Glutamatergic neuron (in vitro differentiated cells): ENCODE measurements at places on chromosomes 1 and 21.

DNA sequence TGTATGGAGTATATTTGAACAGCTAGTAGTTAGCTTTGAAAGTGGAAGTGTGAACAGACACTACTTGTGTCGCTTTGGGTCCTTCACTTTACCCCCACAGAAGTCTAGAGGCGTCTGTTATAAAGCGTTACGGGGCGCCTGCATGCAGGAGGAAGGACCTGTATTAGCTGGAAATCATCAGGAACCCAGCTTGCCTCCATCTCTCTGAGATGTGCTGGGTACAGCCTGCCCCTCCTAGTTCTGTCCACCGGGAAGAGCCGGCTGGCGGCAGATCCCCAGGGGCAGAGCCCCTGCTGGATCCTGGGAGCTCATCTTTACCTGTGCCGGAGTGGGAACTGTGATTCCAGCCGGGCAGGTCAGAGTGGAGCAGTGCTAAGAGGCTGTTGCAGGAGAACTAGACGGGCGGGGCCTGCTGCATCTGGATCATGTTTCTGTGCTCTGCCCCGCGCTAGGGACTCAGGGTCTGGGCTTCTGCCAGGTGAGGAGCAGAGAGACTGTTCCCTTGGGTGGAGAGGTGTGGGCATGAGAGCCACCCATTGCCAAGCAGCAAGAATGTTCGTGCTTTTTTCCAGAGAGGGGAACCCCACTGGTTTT lies 22.3 kb upstream of the SPSB1 start:
- no peak for DNase-seq

DNA sequence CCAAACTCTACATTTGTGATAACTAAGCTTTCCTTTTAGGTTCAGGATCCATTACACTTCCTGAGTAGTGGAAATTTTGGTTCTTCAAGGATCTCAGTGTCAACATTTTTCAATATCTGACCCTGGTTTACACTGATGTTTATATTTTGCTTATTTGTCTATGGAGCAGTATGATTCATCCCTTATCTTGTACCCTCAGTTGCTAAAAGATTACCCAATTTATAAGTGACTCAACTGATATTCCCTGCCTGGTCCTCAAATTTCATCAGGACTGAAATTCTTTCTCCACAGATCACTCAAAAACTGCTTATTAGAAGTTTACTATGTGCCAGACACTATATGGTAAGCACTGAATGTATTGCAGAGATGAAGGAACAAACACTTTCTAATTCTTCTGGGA lies 139.1 kb upstream of the CHRM3 start:
- DNase-seq = no peak

- no peak for DNase-seq
These were observed 42.4 kb downstream of the CAMTA1 start for GRCh38 chr1:6827630-6828165.

GRCh38 chr1:11657654-11658053 lies 3.0 kb downstream of the FBXO44 start:
- no peak for DNase-seq

DNA sequence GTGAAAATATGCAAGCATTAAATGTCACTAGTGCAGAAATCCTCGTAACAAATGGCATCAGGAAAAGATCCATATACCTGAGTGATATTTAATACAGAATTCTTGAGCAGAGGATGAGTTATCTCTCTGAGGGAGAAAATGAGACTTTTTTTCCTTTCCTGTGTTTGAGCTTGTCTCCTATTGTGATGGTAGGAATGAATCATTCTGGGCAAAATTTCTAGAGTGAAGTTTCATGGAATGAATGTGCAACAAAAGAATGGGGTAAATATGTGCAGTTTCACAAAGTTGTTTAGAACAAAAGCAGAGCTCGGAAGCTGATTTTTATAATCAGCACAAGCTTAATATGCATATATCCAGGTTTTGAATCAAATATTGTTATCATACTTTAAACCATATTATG lies 4.6 kb downstream of the CTPS1 start:
- DNase-seq = no peak

DNA sequence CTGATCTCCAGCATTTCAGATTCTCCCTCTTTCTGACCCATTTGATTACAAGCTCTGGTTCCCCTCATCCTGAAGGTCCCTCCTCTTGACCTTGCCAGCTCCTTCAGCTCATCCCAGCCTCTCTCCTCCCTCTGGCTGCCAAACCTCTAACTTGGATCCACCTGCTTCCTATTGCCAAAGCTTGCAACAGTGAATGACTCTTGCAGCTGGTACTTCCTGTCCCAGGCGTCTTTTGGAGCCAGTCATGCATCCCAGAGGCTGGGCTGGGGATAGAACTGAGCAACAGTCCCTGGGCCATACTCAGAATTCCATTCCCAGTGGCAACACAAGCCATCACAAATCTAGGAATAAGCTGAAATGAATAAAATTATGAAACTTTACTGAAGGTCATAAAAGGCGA lies 27.7 kb upstream of the SPOCD1 start:
- DNase-seq = no peak

DNA sequence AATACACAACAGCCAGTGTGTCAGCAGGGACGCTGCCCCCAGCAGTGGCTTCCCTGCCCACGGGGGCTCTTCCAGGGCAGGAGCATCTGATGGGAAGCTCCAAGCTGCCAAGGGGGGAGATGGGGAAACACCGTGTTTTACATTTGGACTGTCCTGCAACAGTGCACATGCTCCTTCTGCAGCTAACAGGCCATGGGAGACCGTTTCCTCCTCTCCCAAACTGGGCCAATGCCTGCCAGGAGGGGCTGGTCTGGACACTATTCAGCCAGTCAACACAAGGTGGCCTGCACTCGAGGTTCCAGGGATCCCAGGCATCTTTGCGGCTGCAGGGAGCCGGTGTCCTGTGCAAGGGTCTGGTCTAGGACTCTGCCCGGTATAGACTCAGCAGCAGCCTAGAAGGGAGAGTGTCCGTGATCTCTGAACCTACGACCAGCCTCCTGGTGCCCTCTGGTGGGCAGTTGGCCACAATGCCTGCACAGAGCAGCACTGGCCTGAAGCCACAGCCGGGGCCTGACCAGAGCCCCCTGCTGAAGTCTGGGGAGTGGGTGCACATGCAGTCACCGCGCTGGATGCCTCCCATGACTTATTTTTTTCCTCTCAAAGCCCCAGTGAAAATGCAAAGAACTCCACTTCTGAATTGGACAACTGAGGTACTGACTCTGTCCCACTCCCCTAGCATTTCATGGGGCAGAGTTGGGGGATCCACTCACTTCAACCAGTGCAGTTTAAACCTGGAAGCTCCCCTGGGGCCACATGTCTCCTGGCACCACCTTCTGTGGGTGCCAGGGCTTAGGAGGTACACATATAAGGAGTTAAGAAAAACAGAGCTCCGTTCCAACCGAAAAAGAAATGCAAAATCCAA lies 33.3 kb downstream of the RCC2 start:
- DNase-seq = peak; percentile 89

GRCh38 chr1:198498881-198499280 lies 41.6 kb downstream of the ATP6V1G3 start:
- DNase-seq = no peak

DNA sequence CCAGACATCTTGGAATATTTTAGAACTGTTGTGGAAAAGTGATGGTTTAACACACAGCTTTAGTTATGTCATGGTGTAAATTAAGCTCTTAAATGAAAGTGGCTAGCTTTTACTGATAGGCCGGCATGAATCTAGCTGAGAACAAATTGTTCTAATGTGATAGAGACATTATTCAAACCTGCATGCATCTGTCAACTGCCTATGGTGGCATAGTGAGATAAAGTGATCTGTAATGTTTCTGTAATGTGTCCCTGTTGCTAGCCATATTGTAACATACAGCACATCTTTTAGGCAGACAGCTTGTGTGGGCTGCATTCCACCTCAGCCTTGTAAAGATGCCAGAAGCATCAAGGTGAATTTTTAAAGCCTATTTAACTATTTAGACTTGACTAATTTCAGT lies 16.0 kb downstream of the LRIG2 start:
- DNase-seq = no peak

GRCh38 chr1:109983380-109984189 lies 980 bp upstream of the AHCYL1 start:
- no peak for DNase-seq

GRCh38 chr1:24874056-24874455 lies 56.0 kb downstream of the RUNX3 start:
- DNase-seq = no peak

DNA sequence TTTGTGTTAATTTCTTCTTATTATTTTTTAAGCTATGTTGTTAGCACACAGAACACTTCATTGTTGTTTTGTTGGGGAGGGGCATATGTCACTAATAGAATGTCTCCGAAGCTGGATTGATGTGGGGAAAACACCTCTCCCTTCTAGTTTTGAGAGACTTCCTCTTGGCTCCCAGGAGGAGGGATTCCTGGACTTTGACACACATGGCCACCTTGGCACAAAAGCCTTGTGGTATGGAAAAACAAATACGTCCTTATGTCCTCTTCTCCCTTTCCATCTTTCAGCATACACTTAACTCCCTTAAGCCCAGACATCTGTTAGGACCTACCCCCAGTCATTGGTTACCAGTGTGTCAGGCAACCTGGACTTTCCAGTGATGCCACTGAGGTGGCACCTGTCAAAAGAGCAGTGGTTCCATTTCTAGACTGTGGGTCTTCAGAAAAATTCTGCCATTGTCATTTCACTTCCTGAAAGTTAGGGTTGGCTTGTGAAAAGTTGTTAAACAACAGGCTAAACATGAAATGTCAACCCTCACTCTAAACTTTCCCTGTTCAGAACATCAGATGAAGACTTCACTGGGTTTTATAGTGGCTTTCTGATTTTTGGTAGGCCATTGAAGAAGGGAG lies 12.5 kb upstream of the ABCB10 start:
- no peak for DNase-seq

- DNase-seq = no peak
These were observed 26.1 kb upstream of the STMN1 start for GRCh38 chr1:25932321-25932720.

DNA sequence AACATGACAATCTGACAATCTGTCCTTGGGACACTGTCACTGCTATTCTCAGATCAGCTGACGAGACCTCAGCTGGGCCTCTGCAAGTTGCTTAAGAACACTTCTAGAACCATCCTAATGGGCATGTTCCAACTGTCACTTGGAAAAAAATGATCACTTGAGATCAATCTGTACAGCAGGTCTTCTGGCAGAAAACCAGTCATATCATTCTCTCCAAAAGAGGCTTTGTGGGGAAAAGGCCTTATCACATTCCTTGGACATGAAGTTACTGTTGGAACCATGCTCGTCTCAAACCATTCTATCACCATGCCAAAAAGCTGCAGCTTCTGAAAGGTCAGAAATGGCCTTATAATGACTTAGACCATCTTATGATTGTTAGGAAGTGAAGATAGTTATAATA lies 744.2 kb downstream of the USP25 start:
- DNase-seq = no peak

- DNase-seq = no peak
These were observed 77.0 kb downstream of the DDR2 start for GRCh38 chr1:162709132-162709860.

DNA sequence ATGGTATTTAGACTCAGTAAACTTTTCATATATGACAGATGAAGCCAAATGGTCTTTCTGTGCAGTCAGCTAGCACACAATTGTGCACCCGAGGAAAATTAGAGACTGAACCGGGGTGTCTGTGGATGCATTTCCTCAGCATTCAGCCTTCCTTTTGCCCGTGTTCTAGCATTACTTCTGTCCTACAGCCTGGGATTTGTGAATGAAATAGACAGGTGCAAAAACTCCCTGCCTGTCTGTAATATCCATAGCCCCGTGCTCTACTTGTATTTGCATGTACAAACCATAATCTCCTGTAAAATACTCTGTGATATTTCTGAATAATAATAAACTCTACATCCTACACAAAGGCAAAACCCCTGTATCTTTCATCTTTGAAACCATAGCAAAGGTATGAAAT lies 64.8 kb upstream of the LGALS8 start:
- no peak for DNase-seq

- no peak for DNase-seq
These were observed 666.0 kb upstream of the PLXNA2 start for GRCh38 chr1:208910161-208910560.

DNA sequence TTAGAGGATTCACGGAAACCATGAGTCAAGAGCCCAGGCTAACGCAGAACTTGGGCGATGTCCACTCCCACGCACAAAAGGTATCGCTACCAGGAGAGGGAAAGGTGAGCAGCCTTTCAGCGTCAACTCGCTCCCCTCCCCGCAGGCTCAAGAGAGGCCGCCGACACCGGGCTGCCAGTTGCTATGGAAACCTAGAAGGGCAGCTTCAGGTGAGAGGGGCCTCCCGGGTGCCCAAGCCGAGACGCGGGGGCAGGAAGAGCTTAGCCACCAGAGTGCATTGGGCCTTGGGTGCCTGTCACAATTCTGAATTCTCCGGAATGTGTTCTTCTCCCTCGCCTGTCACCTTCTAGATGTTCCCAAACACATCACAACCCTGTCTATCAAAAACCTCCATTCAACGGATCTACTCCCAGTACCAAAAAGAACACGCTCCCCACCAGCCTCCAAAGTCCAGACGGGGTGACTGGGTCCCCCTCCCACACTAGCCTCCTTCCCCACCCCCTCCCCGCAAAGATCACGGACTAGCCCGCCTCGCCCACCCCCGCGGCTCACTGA lies 694 bp downstream of the MEAF6 start:
- peak; percentile 42 for DNase-seq

DNA sequence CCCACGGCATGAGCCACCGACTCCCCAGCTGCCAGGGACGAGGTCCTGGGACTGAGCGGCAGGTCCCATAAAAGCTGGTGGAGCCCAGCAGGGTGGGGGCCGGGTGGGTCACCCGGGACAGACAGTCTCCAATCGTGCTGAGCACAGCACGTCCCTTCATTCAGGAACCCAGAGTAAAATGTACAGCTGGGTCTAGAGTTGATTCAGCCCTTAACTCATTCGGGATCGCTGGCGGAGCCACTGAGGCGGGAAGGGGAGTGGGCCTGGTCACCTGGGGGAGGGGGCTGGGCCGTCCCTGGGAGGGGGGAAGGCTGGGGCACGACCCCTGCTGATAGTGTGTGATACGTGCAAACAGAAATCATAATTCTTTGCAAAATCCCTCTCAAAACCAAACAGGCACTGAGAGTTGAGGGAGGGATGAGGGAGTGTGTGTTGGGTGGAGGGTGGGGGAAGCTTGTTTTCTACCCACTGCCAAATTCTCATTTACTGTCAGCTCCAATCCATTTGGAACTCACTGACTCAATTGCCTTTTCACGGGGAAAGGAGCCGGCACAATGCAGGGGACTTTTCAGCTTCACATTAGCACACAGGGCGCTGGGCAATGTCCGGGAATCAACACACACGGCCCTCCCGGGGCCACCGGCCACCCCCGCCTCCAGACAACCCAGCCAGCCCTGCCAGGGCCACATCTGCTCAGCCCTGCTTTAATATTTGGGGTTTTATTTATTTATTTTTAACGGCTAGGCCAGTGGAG lies 13.8 kb downstream of the CASZ1 start:
- DNase-seq = no peak

DNA sequence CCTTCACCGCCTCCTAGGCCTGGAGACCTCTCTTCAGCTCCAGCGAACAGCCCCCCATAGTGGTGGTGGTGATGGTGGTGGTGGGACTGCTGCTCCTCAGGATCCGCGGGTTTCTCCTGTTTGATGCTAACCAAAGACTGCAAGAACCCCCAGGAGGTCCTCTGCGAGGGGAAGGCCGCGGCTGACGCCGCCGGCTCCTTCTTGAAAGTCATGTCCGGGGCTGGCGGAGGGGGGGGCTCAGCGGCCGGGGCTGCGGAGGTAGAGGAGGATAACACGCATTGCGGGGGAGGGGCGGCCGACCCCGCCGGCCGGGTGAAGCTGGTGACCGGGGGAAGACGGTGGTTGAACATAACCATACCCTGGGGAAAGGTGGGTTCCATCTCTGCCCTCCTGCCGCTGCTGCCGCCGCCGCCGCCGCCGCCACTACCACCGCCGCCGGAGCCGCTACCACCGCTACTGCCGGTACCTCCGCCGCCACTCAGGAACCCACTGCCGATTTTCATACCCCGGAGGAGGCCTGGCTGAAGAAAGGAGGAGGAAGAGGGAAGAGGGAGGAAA lies 554 bp downstream of the ZNF281 start:
- DNase-seq = peak; percentile 62
